Fibroblast of the conjunctiva (primary cell): ENCODE measurements at places on chromosomes 3 and 15.

DNA sequence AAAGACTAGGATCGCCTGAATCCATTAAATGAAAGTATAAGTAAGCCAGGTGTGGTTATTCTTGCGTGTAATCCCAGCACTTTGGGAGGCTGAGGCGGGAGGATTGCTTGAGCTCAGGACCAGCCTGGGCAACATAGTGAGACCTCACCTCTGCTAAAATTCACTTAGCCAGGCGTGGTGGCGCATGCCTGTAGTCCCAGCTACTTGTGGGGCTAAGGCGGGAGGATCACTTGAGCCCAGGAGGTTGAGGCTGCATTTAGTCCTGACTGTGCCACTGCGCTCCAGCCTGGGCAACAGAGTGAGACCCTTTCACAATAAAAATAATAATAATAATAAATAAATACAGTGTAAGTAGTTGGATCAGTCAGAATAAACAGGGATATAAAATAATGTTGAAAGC lies 25.5 kb upstream of the HYKK start:
- no peak for DNase-seq

DNA sequence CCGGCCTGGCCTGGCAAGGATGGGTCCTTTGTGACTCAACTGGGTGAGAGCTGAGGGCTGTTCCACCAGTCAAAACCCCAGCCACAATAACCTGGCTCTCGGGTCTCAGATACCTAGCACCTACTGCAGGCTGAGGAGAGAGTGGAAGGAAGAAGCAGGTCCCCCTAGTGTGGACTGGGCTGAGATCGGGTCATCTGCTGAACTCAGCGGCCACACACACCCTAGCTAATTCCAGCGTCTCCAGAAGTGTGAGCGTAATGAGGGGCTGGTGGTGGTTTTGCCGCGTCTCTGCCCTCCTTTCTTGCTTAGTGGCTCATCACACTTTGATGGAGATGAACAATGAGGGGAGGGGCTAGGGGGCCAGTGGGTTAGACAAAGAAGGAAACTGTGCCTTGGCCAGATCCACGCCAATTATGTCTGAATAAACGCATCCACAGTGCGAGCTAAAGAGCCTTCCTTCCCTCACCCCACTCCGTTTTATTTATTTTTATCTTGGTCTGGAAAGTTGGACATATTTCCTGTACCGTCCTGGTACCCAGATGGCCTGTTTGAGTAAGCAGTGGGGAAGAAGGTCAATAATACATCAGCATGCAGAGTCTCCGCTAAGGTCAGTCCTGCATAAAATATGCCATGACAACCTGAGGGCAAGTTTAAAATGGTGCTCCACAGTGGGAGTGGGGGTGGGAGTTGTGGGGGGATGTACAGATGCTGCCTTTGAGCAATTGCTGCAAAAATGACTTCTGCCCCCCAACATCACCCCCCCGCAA lies 370.0 kb downstream of the WDR72 start:
- no peak for DNase-seq

DNA sequence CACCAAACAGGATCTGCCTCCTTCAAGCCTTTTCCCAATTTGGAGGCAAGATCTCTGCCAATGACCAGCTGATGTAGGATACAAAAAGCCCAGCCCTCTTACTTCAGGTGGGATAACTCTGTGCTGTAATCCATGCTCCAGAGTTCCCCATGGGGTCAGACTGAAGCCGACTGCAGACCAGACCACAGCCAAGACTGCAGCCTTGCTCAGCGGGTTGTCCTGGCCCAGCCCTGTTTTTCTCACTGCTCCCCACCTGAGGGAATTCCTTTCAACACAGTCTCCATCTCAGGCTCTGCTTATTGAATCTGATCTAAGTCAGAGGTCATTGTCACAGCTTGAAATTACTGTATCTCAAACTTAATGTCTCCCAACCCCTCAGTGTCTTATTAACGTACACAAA lies 207.0 kb downstream of the MYRIP start:
- no peak for DNase-seq

DNA sequence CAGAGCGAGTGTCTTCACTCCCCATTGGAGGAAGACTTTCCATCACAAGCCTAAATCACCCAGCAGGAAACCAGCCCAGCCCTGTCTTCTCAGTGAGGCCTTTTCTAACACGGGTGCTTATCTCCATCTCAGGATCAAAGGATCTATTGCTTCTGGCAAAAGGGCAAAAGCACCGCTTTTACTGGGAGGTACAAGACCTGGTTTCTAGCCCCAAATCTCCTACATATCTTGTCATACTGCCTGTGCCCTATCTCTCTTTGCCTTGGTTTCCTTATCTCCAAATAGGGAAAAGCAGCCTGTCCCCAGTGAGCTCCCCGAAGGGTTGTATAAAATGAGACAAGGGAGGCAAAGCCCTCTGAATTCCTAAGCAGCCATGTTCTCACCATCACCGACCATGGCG lies 5.2 kb downstream of the GLB1 start:
- DNase-seq: no peak

- DNase-seq: no peak
These were observed at the start of gene ZDHHC23 for GRCh38 chr3:113947372-113948014. ZDHHC23 (plus strand) TSS chr3:113948013; CDS start chr3:113948803, 790 bp downstream.

GRCh38 chr3:143914257-143914656 lies 57.4 kb upstream of the DIPK2A start:
- DNase-seq: no peak

DNA sequence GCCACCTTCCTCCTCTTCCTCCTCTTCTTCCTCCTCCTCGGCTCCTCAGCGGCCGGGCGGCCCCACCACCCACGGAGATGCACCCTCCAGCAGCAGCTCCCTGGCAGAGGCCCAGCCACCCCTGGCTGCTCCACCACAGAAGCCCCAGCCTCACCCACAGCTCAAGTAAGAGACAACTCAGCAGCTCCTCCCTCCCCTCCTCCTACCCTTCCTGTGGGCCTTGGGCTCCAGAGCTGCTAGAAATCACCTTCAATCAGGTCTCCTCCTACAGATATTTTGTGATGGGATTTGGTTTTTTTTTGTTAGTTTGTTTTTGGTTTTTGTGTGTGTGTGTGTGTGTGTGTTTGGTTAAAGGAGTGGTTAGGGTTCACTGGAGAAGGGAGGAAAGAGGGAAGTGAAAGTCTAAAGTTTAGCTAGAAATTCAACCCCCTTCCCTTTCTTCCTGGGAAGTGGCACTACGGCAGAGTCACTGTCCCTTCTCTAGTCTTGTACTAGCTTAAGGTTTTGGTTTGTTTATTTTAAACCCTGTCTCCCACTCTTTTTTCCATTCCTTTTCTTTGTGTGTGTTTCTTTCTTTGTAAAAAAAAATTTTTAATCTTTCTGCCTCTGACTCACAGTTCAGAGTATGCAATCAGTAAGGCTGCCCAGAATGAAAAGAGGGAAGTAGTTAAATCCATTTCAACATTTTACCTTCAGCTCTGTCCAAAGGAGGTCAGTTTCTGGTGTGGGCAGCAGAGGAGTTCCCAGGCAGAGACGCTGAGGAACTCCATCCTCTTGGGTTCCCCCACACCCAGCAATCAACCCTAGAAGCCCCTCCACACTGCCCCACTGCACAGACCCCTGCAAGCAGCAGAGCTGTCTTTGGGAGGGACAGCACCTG lies 29.0 kb upstream of the TIMP4 start:
- DNase-seq: no peak

DNA sequence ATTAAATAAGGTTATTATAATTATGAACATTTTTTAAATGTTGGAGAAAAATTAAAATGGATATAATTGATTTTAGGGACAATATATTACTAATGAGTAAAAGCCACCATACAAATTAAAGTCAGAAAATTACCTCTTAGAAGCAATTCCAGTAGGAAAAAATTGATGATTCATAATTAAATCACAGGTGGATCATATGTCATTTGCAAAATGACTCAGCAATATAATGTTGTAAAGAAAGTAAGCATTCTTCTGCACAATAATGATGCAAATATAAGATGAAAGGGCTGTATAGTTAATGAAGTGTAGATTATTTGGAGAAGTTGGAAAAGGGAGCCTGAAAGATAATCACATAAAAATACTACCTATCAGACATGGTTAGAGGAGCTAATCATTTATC lies 25.8 kb downstream of the ZPLD1 start:
- DNase-seq: no peak

GRCh38 chr3:62895901-62896300 lies 20.7 kb upstream of the CADPS start:
- no peak for DNase-seq
